Activated T-cell treated with anti-CD3 and anti-CD28 coated beads for 24 hours (primary cell): ENCODE measurements at places on chromosomes 11 and 22.
A peak's percentile ranks its signal among the peaks of the same experiment; 100 is the strongest.

DNA sequence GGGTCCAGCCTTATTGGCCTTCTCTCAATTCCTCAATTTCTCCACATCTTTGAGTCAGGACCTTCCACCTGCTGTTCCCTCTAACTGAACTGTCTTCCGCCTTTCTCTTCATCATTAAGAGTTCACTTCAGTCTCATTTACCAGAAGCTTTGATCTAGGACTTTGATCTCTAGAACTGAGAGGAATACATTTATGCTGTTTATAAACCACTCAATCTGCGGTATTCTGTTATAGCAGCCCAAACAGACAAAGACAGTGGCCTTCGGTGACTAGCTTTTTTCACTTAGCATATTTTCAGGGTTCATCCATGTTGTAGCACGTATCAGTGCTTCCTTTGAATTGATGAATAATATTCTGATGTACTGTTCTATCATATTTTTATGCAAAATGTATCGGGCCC, 10.5 kb downstream of the CLPB start:
- DNase-seq: no peak

- no peak for DNase-seq
Observed at GRCh38 chr11:112113539-112114457, 27.1 kb downstream of the SDHD start.

- DNase-seq: peak; percentile 76
Observed at GRCh38 chr11:77819411-77819920, 1.1 kb downstream of the RSF1 start.

GRCh38 chr11:12064954-12065280, 45.5 kb upstream of the MICAL2 start:
- DNase-seq: no peak

DNA sequence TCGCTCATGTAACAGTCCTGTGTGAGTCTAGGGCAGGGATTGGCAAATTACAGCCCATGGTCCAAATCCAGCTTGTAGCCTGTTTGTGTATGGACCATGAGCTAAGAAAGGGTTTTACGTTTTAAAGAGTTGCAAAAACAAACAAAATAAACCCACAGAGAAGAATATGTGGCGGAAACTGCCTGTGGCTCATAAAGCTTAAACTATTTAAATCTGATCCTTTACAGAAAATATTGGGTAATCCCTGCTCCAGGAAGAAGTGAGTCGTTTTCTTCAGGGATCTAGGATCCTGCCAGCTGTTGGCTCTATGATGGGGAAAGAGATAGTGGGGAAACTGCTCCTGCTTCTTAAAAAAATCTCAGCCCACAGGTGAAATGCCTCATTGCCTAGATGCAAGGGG, 3.4 kb upstream of the OR6Q1 start:
- no peak for DNase-seq

- DNase-seq: no peak
Observed at GRCh38 chr11:70662691-70663098, 264.4 kb downstream of the CTTN start.

GRCh38 chr22:20002128-20002527, 14.5 kb downstream of the ARVCF start:
- DNase-seq: no peak

DNA sequence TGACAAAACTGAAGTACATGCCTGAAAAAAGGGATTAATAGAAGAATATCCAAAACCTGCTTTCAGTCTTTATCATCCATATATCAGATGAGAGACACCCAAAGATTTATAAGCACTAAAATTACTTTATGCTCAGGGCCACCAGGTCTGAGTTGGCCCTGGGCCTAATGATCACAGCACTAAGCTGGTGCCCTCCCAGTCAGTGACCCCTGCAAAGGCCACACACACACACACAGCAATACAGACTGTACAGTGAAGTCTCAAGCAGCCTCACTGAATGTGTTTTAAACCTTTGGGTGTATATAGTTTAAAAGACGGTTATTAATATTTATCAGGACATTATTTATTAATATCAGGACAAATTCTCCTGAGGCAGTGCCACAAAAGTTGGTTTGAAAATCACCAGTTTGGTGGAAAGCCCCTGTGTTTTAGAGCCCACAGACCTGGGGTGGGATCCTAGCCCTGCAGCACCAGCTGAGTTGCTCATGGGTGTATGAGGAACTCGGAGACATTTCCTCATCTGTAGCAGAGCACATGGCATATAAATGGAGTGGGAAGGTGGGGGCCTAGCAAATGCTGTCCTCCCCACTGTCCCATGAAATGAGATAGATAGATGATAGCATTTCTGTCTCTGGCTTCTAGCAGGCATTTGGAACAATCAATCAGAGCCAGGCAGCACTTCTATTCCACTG, 48.4 kb upstream of the HORMAD2 start:
- DNase-seq: no peak

DNA sequence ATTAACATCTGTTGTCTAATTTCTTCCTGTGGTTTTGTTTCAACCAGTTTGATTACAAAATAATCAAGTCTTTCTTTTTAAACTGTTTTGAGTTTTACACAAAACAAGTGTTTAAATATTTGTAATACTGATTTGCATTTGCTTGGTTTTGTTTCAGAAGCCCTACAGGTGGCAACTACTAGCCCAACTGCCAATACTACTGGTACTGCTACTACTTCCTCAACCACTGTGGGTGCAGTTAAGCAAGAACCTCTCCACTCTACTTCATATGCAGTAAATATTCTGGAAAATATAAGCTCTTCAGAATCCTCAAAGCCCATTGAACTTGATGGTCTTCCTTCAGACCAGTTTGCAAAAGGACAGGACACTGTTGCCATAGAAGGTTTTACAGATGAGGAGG, 61.1 kb downstream of the QSER1 start:
- no peak for DNase-seq

DNA sequence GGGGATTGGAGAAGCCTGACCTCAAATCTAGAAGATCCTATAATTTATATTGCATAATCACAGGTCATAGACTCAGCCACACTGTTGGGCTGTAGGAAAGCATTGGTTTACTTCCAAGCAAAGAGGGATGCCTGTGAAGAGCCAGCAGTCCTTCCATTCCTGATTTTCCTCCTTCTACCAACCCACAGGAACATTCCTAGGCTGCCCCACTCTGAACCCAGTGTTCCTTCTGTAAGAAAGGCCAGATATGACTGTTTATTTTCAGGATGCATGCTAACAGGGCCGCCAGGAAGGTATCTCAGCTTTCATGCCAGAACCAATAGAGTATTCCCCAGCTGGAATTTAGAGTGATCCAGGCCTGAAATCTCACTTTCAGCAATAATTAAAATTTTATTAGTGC, 197.1 kb downstream of the ETS1 start:
- no peak for DNase-seq

DNA sequence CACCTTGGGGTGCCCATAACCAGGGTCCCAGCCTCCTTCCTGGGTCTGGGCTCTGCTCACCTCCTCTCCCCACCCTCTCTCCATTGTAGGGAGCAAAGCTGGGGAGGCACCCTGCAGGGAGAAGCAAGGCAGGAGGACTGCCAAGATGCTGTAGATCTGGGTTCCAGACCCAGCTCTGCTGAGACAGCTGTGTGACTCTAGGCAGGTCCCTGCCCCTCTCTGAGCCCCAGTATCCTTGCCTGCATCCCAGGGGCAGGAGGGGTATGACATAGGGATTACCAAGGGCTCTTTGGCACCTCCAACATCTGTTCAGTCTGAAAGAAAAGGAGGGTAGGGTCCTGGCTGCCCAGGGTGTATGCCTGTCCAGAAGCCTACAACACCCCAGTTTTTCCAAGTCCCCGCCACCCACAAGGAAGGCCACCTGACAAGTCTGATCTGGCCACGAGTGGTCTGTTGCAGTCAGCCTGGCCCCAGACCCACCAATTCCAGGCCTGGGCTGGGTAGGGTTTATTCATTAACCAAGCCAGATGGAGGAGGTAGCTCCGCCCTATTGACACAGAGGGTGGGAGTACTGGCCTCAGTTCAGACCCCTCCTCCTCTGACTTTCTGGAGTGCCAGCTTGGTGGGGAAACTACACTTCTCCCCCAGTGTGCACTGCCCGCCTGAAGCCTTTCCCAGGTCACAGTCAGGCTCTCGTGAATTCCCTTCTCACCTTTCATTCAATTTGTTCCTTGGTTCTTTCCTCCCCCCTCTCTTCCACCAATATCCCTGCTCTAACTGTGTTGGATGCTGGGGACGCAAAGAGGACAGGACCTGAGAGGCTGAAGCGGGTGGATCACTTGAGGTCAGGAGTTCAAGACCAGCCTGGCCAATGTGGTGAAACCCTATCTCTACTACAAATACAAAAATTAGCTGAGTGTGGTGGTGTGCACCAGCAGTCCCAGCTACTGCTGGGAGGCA, 15.0 kb downstream of the STARD10 start:
- DNase-seq: no peak

DNA sequence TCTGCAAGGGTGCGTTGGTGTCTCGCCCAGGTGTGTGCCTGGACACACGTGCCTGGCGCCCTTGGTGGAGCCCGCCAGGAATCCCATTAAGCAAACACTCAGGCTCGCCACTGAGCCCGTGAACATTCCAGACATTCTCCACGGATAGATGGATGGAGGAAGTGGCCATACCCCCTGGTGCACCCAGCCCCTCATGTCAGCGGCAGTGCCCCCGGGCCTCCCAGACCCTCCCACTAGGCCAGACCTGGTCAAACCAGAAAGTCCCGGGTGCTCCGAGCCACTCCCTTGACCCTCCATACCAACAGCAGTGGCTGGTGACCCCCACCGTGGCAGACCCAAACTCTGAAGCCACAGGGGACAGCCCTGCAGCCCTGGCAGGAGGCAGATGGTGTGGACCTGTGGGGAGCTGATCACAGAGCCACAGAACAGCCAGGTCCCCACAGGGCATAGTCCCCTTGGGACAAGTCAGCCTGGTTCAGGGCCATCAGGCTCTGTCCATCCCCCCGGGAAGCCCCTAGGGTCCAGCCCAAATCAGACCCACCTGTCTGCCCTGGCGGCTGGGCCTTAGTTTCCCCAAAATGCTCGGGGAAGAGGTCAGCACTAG, 1.9 kb downstream of the EPS8L2 start:
- DNase-seq: no peak

GRCh38 chr22:29330291-29330690, 14.8 kb upstream of the RASL10A start:
- DNase-seq: no peak

DNA sequence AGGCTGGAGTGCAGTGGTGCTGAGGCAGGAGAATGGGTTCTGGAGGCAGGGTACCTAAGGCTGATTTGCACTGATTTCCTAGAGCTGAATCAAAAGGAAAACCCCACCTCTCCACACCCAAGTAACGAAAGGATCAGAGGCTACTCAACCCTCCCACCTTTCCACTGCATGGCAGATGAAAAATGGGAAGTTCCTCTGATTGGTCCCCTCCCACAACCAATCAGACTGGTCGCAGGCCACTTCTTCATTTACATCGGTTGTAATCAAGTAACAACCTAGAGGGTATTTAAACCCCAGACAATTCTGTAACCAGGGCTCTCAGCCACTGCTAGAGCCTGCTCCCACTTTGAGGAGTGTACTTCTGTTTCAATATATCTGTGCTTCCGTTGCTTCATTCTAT, 18.6 kb upstream of the PARVB start:
- DNase-seq: no peak

GRCh38 chr11:1785749-1786413, 22.2 kb upstream of the CTSD start:
- no peak for DNase-seq

GRCh38 chr22:27873472-27873871, 45.6 kb downstream of the PITPNB start:
- DNase-seq: no peak

DNA sequence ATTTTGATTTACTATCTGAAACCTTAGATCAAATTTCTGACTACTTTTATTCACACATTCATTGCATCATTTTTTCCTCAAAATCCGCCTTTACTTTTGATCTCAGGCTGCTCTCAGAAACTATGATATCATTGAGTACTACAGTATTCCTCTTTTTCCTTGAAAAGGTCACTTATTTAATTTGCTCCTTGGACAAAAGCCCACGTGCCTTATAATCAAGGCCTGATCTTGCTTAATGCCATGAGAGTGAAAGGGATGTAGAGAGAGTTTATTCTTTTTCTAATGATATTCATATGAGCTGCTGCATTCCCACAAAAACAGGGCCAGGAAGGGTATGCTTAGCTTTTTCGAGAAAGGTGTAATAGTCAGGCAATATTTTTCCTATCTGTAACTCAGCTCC, 327.0 kb downstream of the ETS1 start:
- no peak for DNase-seq

DNA sequence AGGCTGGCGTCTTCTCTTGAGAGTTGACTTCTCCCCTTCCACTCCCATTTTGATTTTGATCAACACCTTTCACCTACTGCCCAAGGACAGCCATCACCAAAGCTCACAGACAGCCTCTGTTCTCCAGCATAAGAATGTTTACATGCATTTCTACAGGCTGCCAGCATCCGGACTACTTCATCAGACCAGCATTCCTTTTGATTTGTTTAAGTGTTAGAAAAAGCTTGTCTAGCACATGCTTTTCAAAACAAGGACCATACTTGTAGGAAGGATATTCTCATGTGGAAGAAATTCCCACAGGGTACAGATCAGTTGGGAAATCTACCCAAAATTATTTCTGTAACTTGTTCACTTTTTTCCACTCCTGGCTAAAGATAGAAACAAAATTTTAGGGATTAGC, 6.2 kb upstream of the KCNA4 start:
- no peak for DNase-seq

DNA sequence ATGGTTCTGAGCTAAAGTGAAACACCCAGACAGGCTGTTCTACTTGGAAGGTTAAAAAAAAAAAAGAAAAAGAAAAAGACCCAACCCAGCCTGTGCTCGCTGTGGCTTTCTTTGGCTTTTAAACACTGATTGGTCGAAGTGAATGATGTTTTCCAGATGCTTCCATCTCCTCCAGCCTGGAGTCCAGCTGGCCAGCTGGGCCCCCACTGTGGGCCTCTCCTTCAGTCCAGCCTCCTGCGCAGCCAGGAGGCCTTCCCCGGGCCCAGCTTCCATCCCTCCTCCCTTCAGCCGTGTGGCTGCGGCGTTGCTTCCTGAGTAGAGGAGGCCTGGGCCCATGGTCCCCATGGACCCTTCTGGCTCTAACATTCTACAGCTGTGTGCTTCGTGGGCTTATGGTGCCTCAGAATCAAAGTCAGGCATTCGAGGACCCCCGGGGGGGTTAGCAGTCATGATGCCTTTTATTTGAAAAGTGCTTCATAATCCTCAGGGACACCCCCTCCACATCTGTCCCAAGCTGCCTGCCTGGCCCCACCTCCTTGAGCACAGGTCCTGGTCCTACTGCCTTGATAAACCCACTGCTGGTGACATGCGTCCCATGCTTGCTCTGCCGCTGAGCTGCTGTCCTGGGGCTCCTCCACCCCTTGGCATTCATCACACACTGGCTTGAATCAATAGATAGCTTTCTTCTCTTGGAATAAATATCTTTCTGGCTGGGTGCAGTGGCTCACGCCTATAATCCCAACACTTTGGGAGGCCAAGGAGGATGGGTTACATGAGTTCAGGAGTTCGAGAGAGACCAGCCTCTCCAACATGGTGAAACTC, 42.2 kb upstream of the FBLN1 start:
- DNase-seq: no peak

- DNase-seq: no peak
Observed at GRCh38 chr11:19232910-19233503, 7.7 kb downstream of the E2F8 start.

GRCh38 chr11:44426119-44426518, 116.2 kb upstream of the ALX4 start:
- no peak for DNase-seq
